ENCODE measurements at places on chromosomes 11 and 22. TPM values are rescaled to one million over a fixed set of nuclear protein-coding genes. Genes with fewer than 3 reads are reported as not detected.

CBLIF gene
- not detected for total RNA-seq

LUZP2 gene
- 0.32 TPM for total RNA-seq

DNA sequence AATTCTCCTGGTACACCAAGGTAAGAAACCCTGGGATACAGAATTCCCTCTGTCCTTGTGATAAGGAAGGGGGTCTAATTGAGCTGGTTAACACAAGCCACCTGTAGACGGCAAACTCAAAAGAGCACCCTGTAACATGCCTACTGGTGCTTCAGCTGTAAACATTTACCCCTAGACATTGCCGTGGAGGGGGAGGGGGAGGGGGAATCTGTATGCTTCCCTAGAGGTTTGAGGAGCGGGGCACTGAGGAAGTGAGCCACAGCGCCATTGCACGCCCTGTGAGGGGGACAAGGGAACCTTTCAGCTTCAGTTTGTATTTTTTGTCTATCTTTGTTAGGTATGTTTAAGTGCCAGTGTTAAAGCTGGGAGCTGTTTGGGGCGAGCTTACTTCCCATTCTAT lies 99.8 kb downstream of the AASDHPPT start:
- DNase-seq, result no peak

NELL1 gene
- not detected for total RNA-seq

DNA sequence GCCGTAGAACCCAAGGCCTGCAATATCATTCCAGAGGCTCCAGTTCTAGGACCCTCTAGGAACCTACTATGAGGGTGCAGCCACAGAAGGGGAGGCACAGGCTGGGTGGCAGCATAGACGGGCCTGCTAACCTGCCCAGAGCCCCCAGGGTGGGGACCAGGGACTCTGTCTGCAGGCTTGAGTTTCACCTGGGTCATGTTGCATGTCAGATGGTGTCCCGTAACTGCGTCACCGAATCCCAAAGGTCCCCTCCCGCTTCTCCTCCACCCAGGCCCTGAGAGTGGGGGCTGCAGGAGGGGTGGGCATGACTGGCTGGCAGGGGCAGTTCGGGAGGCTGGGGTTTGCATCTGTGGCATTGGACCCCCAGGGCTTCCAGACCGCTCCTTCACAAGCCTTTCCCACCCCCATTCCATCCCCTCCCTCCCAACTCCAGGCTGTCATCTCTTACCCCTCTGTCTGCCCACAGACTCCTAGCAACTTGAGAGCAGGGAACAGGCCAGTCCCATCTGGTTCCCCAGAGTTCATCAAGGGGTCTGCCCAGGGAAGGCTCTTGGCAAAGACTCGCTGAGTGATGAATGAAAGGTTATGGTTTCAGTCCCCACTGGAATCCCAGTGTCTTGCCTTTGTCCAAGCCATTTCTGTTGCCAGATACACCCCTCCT lies 16.3 kb downstream of the MYO7A start:
- no peak for DNase-seq

DNA sequence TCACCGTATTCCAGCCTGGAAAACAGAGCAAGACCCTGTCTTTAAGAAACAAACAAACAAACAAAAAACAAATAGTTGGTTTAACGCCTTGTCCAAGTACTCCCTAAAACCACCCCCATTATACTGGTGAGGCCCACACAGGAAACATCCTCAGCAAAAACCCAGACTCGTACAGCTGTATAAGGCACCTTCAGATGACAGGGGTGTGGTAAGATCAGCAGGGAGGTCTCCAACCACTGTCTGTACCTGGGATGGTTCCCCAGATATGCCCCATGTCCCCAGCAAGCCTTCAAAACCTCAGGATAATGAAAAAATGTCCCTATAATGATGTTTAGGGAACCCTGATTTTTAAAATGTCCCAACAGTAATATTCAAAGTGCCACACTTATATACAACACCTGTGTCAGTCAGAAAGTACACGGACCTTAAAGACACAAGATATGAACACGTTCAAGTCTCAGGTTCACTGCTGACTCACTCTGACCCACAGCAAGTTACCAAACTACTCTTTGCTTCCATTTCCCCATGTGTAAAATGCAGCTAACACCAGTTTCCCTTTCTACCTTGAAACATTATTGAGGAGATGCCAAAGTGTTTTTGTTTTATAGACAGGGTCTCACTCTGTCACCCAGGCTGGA lies 9.3 kb downstream of the SF3A1 start:
- no peak for DNase-seq

GRCh38 chr11:102464859-102465500 lies 12.4 kb upstream of the TMEM123 start:
- no peak for DNase-seq

GRCh38 chr11:61392981-61393595 lies 701 bp downstream of the TMEM216 start:
- DNase-seq, result no peak

- no peak for DNase-seq
These were observed 516 bp downstream of the LRFN4 start for GRCh38 chr11:66857234-66857926.

- no peak for DNase-seq
These were observed 21.2 kb downstream of the EHF start for GRCh38 chr11:34642001-34642554.

DNA sequence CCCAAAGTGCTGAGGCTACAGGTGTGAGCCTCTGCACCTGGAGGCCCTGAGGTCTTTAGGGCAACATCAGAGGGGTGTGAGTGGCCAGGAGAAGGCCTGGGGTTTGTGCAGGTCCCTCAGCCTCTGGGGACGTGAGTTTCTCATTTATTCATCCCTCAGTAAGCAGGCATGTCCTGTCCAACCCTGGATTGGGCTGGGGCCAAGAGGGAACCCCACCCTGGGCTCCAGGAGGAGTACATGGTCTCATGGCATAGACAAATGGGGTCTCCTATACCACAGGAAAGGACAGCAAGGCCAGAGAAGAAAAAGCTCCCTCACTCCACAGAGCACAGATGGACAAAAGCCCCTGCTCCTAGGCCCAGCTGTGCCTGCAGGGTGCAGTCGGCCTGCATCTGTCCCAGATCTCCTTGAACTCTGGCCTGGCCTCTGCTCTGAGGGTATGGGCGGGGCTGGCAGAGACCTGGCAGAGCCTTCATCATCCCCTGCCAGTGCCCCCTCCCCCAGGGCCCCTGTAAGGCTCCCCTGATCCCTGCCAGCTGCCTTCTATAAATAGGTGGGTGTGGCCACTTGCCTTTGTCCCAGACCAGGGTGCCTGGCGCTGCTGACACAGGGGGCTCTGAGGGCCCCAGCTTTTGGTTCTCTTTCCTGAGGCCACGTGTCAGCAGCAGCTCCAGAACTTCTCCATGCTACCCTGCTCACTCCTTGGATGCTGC lies 34.6 kb downstream of the A4GALT start:
- no peak for DNase-seq
